ENCODE measurements at places on chromosomes 7 and 10.
A peak's percentile ranks its signal among the peaks of the same experiment; 100 is the strongest.

GRCh38 chr7:39709768-39710311 lies 86.5 kb downstream of the RALA start:
- DNase-seq = peak; percentile 98

- no peak for DNase-seq
These were observed 80.9 kb downstream of the NEURL1 start for GRCh38 chr10:103574097-103575061.

GRCh38 chr7:127233630-127234029 lies 19.1 kb downstream of the GRM8 start:
- no peak for DNase-seq

DNA sequence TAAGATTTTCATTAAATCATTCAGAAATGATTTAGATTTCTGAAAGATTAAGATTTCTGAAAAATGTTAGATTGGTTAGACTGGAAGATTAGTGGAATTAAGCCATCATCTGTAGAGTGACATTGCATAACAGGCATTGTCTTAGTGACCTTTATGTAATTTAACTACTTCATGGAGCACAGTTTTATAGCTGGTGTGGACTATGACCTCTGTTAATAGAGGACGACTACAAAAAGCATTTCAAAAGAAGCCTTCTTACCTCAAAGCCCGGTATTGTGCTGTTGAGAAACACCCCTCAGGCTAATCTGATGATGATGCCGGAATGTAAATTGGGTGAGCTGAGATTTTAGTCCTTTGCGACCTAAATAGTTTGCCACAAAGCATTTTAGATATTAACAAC lies 55.6 kb downstream of the GALNT11 start:
- DNase-seq = no peak

GRCh38 chr10:43931308-43931930 lies 282.7 kb upstream of the ZNF32 start:
- no peak for DNase-seq

GRCh38 chr7:100779359-100779758 lies 46.0 kb downstream of the ZAN start:
- DNase-seq = no peak

- DNase-seq = no peak
These were observed 90.1 kb upstream of the ATP6V0A4 start for GRCh38 chr7:138887872-138888656.

GRCh38 chr10:69730251-69731156 lies 71.2 kb upstream of the COL13A1 start:
- DNase-seq = peak; percentile 87

- DNase-seq = no peak
These were observed 14.1 kb downstream of the FEZF1 start for GRCh38 chr7:122290476-122290875.

GRCh38 chr7:11529382-11529781 lies 302.6 kb downstream of the THSD7A start:
- DNase-seq = no peak

DNA sequence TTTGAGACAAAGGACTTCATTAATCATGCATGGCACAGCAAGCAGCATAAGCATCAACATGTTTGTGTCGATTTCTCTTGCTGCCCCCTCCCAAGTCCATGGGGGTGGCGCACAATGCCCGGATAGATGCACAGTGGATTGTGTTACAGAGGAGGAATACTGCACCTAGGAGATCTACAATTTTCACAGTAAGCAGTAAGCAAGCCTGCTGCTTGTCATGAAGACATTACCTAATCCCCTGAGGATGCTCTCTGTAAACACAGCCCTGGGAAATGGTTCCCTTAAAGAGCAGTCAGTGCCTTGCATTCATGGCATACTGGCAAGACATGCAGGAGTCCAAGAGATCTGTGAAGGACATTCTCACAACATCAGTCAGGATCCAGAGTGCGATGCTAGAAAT lies 137.7 kb downstream of the ETV1 start:
- DNase-seq = no peak

DNA sequence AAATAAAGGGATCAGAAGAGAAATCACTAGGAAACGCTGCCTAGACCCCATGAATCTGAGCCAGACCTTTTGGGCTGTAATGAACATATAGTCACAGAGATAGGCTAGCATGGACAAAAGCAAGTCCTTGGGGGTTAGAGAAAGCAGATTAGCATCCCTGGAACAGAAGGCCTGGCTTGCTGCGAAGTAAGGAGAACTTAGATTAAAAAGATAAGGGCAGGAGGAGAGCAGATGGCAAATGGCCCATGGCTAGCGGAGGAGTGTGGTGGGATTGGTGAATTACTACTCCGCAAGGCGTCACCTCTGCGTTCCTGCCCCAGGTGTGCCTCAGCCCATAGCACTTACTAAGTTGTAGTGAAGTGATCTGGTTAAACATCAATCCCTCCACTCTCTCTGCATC lies 92.3 kb upstream of the ZNF438 start:
- no peak for DNase-seq

GRCh38 chr7:104206841-104207240 lies 972 bp downstream of the ORC5 start:
- no peak for DNase-seq

GRCh38 chr7:111224354-111225231 lies 133.7 kb downstream of the LRRN3 start:
- no peak for DNase-seq

DNA sequence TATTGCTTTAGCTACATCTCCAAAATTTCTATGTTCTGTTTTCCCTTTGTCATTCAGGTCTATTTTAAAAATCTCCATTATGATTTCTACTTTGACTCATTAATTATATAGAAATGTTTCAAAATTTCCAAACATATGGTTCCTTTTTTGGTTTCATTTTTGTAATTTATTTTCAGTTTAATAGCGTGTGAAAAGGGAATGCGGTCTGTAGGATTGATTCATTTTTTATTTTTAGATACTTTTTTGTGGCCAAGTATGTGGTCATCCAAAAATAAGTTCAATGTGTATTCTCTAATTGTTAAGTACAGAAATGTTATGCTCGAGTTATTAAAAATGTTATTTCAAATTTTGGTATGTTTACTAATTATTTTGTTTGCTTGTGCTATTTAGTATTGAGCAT lies 72.5 kb upstream of the ANKRD1 start:
- no peak for DNase-seq

DNA sequence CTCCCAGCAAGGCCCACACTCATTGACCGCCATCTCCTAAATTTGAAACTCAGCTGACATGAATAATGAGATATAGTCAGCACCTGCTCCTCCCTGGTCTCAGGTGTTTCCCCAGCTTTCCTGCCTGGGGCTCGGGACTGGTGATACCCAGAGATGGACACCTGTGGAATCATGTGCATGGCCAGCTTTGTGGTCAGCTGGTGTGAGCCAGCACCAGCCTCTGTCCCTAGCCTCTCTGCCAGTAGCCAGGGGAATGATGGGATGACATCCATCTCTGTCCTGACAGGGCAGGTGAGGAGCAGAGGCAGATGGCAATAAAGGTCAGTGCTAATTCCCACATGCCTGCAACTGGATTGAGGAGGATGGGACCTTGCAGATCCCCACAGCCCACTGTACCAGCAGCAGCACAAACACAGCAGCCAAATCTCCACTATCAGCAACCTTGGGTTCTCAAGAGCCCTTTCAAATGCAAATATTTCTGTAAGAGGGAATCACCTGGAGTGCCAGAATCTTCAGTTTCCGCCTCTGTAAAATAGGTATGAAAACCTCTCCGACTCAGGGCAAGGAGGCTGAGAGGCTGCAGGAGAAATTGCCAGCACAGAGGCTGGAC lies 329.2 kb upstream of the ZMIZ1 start:
- DNase-seq = no peak

DNA sequence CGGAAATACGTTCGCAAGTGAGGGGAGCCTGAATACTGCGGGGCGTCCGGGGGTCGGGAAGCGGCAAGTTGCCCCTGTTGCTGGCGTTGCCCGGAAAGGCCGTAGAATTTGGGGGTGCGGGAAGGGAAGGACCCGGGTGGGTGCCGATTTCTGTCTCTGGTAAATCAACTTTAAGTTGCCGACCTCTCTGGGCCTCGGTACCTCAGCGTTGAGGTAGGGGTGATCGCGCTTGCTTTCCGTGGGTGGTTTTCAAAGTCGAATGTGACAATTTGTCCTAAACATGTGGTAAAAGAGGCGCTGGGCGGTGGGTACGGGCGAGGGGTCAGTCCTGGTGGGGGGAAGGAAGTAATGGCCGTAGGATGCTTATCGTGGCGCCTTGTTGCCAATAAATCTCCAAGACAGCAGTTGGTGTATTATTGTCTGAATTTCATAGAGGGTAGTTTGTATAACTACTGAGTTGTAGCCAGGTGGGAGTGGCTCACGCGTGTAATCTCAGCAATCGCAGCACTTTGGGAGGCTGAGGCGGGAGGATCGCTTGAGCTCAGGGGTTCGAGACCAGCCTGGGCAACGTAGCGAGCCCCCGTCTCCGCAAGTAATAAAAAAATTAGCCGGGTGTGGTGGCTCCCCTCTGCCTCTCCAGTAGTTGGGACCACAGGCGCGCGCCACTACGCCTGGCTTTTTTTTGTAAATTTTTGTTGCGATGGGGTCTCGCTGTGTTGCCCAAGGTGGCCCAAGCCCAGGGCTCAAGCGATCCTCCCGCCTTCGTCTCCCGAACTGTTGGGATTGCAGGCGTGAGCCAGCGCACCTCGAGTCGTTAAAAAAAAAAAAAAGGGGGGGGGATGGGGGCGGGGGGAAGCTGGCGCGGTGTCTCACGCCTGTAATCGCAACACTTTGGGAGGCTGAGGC lies 644 bp downstream of the BUD23 start:
- no peak for DNase-seq

DNA sequence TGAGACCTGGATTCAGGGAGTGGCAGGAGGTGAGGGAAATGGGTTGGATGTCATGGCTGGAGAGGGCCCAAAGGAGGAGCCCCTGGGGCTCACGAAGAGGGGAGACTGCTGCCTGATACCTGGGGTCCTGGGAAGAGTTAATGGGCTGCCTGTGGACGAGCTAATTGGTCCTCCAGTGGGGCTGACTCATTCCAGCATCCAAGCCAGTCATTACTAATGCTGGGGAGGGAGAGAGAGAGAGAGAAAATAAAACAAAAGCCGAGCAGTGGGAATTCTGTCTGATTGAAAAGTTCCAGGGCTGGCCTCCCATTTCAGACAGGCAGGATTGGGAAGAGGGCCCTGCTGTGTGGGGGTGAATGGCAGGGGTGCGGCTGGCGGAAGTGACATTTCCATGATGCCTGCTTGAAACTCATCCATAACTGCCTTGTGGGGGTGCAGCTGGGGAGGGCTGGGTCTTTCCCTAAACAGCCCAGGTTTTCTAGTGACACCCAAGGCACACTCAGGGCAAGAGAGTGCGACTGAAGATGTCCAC lies 297.8 kb downstream of the RPS24 start:
- DNase-seq = peak; percentile 66

DNA sequence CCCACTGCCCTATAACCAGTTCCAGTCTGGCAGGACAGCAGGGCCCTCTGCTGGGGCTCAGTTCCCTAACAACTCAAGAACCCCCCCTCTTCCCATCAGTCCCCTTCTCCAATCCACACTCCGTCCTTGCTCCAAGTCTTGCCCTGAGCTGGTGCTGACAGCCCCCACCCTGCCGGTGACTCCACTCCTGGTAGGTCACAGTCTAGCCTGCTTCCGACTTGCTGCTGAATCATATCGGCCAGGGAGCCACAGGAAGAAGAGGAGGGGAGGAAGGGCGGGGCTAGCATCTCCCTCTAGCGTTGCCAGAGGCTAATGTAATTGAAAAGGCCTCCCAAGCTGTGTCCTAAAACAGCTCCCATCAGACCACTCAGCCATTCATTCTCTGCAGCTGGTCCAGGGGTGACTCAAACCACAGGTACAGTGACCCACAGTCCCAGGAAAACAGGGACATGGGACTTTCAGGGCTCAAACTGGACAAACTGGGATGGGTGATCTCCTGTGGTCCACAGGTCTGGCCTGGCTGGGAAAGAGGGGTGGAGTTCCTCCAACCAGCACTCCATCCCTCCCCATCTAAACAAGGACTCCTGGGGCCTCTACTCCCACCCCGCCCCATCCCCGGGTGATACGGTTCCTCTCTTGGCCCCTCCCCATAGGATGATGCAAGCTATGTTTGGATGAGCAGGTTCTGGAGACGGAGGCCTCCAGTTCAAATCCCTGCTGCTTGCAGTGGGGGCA lies 158.8 kb downstream of the SH3PXD2A start:
- no peak for DNase-seq

DNA sequence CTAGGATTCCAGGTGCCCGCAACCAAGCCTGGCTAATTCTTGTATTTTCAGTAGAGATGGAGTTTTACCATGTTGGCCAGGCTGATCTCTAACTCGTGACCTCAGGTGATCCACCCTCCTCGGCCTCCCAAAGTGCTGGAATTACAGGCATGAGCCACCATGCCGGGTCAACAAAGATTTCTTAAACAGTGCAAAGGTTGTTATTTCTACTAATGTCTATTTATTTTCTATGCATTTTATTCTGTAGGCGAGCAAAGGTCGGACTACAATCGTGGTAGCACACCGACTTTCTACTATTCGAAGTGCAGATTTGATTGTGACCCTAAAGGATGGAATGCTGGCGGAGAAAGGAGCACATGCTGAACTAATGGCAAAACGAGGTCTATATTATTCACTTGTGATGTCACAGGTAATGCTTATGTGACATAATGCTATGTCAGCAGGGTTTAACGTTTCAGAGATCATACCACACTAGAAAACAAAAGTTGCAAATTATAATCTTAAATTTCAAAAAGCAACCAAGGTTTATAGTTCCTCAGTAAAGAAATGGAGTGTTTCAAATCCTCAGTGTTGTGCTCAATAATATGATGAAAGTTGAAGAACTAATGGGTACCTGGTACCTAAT lies 65.9 kb downstream of the ABCB5 start:
- DNase-seq = no peak

DNA sequence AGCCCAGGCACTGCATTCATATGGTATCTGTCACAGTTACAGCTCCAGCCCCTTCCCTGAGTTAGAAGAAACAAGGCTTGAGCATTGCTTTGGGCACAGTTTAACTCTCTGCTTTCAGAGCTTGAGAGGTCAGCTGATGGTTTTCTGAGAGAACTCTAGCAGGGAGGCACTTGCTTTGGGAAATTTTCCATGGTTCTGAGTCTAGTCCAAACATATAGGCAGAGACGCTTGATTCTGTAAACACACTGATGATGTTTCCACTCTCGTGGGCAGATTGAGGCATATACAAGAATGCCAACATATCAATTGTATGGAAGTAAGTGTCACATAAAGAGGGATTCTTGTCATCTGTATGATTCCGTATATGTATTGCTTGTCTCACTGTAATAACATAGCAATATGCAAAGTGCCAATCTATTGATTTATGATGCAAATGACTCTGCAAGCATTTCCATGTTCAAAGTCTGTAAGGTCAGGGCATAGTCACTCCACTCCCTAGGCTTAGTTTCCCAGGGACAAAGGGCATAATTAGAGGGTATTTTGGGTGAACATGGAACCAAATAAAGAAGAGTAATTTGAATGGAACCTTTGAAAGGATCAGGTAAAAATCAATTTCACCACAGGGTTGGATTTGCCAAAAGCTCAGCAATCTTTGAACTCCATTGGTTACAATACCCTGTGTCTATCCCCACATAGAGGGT lies 239.0 kb downstream of the INHBA start:
- DNase-seq = no peak

DNA sequence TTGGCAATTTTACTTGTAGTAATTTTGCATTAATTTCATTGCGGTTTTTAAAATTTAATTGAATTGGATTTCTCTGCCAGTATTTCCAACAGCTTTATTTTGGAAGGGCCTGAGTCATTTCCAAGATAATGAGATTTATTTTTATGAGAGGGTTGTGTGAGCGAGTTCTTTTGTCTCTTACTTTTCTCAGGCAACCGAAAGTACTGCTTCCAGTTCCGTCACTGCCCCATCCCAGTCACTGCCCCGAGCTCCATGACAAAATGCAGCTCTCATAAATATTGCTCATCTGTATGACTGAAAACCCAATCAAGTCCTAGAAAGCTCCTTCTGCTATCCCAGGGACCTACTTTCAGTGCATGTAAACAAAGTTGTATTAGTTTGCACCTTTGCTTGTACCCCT lies 468.4 kb upstream of the SEMA3D start:
- DNase-seq = no peak

- no peak for DNase-seq
These were observed 132.2 kb upstream of the FAM20C start for GRCh38 chr7:60017-60675.

Data from tongue (tissue), 3 donors.